ENCODE measurements at places on chromosomes 2 and 18.

GRCh38 chr18:23825978-23826405, 136.7 kb downstream of the LAMA3 start:
- DNase-seq, result no peak

DNA sequence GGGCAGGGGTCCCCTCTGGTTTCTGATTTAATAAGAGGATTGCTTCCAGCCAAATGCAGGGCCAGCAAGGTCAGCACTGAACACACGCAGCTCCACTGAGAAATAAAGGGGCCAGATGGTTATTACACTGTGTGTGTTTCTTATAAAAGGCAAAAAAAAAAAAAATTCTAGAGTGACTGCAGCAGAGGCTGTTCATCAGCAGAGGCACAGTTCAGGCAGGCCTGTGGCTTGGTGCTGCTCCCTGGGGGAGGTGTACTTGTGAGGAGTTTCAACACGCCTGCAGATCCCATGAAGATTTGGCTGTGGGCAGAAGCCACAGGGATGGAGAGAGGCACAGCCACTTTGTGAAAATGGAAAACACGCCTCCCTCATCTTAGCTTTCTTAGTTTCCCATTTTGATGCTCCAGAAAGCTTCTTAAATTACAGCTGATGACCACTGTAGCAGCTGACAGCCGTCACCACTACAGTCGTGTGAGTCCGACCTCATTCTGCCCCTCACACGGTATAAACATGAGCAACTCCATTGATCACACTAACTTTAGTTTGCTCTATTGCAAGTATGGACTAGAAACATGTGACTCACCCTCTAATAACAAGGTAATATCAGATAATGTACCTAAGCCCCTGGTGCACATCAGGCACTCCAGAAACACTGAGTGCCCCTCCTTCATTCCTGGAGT, 726.5 kb upstream of the RAB6C start:
- DNase-seq, result no peak

DNA sequence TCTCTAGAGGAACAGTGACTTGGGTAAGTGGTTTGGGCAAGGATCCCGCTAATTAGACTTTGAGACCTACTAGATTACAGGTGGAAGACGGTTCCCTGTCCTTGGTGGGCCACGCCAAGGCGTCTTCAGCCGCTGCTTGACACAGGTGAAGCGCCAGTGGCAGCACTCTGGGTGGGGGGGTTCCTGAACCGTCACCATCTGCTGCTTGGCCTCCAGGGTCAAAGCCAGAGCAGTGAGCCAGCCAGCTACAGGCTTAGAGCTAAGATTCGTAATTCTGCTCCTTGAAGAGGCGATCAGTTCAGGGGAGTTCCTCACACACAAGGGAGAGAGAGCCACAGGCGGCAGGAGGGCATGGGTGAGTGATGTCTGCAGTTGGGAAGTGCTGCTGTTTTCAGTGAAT, 39.4 kb upstream of the RBM44 start:
- no peak for DNase-seq

GRCh38 chr2:149218497-149218896, 111.9 kb upstream of the LYPD6 start:
- DNase-seq, result no peak

GRCh38 chr2:202035941-202036372, 2.3 kb downstream of the FZD7 start:
- no peak for DNase-seq

GRCh38 chr2:195813421-195813820, 156.4 kb downstream of the SLC39A10 start:
- no peak for DNase-seq
